ENCODE measurements at places on chromosomes 2 and 18.
A peak's percentile ranks its signal among the peaks of the same experiment; 100 is the strongest.

GRCh38 chr2:11681722-11682589, 12.0 kb upstream of the NTSR2 start:
- DNase-seq, result no peak

GRCh38 chr2:26756337-26756736, 7.7 kb upstream of the SLC35F6 start:
- no peak for DNase-seq

- no peak for DNase-seq
Observed at GRCh38 chr2:98388601-98389250, 42.5 kb downstream of the CNGA3 start.

GRCh38 chr2:26469092-26469710, 8.7 kb downstream of the OTOF start:
- DNase-seq, result peak; percentile 4

DNA sequence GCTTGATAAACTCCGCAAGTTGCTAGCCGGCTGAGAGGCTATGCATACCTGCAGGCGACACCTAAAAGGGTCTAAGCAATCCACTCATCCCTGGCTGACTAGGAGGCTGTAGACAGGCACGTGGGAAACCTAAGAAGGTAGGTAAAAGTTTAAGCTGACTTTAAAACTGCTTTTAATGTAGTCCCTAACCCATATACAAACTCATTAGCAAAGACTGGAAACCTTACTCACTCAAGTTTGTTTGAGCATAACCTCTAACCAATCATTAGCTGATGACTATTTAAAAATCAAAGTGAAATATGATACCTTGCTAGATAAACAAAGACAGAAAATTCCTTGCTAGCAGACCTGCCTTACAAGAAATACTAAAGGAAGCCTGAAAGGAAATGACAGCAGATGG, 106.4 kb downstream of the EXOC6B start:
- no peak for DNase-seq

GRCh38 chr18:39942702-39943101, 2012.3 kb upstream of the PIK3C3 start:
- no peak for DNase-seq

DNA sequence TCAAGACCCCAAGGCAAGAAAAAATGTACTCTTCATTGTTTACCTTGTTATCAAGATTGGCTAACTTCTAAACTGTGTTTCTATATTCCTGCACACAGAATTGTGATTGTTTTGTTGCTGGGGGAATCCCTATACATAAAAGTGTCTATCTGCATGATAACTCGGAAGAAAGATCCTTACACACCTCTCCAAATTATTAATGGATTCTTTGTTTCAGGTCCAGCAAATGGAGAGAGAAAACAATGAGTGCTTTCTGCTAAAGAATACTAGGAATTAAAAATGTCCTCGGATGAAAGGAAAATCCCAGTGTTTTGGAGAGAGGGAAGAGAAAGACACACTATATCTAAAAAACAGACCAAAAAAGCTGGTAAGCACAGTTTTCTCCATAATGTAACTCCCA, 6.2 kb upstream of the DAPL1 start:
- no peak for DNase-seq

DNA sequence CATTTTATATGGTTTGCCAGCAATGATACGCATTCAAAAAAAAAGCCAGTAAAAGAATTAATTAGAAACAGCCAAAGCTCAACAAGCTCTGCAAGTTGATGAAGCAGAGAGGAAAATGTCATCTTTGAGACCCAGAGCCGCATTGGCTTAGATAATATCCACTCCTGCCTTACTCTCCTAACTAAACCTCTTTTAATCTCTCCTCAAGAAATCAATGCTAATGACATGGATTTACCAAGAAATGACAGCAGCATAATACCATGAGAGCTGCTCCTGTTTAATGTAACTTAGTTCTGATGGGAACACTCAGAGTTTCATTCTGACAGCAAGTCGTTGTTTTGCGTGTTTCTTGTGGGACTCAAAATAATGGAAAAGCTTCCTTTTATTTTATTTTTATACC, 1099.4 kb upstream of the PIK3C3 start:
- DNase-seq, result no peak

DNA sequence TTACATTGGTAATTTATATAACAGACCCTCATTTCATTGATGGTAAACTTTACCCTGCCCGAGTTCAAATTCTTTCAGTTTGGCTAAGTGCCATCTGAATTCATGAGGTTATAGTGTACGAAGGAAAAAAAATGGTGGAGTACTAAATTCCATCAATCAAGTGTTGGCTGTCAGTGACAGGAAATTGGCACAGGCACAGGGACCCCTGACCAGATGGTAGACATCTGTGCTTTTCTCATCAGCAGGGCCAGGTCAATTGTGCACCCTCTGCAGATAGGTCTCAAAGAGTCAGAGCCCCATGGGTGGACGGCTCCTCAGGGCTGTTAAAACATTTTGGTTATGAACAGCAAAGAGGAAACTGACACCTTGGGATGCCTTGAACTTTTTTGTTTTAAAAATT, 439.2 kb downstream of the SETBP1 start:
- no peak for DNase-seq

DNA sequence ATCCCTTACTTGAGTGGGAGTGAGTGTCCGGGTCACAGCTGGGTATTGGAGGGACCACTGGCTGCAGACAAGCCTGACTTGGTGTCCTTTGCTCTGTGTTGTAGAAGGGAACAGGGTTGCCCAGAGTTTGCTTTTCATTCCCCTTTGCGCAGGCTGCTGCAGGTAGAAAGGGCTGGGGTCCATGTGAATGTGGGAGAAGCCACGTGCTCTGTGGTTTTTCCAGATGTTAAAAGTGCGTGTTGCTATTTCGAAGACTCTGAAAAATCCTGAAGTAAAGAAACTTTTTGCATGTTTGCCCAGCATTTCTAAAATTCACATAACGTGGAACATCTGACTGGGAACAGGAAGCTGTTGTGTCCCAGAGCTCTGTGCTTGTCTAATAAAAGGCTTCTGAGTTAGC, 28.8 kb downstream of the GLI2 start:
- DNase-seq, result no peak

- DNase-seq, result no peak
Observed at GRCh38 chr2:96239745-96240264, 26.0 kb downstream of the TMEM127 start.

GRCh38 chr2:96546797-96547196, 10.2 kb downstream of the ARID5A start:
- no peak for DNase-seq

- DNase-seq, result peak; percentile 65
Observed at GRCh38 chr2:119283873-119284331, 60.3 kb downstream of the STEAP3 start.

- DNase-seq, result no peak
Observed at GRCh38 chr2:175540421-175540820, 358.9 kb upstream of the ATP5MC3 start.

DNA sequence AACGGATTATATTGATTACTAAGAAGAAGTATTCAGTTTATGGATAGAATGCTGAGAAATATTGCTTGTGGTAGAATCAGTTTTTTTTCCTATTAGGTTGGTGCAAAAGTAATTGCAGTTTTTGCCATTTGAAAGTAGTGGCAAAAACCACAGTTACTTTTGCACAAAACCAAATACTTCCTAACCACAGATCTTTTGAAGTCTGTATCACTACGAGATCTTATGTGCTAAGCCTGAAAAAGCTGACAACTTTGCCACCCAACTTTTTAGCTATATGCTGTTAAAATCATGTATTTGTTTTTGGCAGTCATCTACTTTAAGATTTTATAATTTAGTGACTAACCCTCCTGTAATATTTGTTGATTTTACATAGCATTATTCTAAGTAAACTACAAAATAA, 24.6 kb downstream of the DNAJC10 start:
- DNase-seq, result no peak

DNA sequence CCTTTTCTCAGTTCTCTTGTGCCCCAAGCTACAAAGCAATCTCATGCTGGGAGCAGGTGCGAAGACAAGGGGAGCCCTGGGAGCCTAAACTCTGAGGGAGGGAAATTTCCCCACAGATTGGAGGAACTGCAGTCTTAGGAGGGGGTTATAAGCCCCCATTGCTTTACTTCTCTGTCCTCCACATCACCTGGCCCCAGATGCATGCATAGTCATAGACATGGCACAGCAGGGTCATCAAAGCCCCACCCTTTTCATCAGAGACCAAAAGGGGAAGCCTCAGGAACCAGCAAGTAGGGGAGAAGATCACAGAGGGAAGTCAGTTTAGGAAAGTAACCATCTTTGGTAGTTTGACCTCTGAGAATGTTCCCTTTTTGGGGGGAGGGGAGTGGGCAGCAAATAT, 33.7 kb downstream of the LANCL1 start:
- no peak for DNase-seq

DNA sequence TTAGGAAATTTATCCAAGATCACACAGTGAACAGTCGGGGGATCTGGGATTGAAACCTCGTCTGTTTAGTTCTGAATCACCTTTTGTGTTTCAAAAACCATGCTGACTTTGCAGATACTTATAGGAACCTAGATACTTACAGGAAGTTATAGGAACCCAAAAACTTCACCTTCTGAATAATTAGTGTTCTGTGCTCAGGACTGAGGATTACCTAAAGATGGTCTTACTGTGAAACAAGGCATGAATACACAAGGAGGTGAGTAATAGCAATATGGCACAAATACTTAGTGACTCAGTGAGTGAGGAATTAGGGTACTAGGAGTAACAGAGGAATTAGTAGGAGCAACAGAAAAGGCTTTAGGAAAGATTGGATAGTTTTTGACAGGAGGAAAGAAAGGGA, 145.5 kb downstream of the LRATD1 start:
- DNase-seq, result no peak

DNA sequence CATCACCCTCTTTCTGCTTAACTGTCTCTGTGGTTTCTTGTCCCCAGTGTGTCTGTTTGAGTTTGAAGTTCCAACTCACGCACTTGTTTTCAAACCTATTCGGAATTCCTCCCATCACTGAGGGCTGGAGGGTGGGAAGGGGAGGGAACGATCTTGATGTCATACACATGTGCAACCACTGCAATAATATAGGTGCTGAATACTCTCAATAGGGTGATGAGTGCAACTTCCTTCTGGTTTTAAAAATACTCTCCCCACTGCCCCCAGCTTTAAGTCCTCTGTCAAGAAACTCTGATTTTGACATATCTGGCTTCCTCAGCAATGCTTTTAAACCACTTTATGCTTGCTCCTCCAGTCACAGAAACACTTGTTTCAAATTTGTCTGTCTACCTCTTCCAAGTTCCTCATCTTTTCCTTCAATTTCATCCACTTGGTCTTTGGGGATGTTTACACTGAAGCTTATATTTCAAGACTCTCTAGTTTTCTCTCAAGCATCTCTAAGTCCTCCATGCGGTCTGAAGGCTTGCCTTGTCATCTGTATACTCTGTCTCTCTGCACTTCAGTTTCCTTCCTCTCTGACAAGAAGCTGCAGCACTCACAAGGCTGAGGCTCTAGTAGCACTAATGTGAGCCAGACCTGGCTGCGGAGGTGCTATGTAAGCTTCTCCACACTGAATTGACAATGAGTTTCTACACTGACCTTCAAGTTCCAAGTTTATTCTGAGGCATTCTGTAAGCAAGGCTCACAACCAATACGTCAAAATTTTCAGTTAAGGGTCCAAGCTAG, 422.3 kb downstream of the ZEB2 start:
- DNase-seq, result no peak

- no peak for DNase-seq
Observed at GRCh38 chr2:2591542-2591940, 260.5 kb upstream of the MYT1L start.

DNA sequence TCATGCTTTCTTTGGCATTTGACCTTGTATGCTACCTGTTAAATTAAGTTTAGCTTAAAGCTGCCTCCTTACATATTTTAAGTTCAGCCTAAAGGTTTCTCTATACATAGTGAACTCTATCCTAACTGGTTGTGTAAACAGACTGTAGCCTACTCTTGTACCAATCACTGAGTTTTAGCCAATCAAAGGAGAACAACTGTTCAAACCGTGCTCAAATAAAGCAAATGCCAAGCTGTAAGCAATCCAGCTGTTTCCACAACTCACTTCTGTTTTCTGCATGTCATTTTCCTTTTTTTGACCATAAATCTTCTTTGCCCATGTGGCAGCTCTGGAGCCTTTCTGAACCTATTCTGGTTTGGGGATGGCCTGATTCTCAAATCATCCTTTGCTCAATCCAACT, 1603.8 kb upstream of the ACVR2A start:
- no peak for DNase-seq

DNA sequence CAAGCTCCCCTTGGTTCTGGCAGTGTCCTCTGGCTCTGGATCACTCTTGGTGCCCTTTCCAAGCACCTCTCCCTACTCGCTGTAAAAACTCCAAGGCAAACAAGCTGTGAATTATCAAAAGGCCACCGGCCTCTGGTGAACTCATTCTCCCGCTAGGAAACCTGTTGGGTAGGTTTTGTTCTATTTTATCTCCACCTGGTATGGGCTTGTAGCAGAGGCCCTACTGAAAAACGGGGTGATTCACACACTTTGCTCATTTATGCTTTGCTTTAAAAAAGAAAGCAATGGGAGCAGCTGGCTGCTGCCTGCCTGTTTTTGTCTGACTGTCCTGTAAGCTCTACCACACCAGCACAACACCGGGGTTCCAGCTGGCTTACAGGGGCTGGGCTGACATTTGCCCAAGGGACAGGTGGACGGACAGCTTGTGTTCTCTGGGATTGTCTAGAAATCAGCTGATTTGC, 56.8 kb downstream of the SH3BP4 start:
- no peak for DNase-seq

GRCh38 chr2:164335947-164336346, 285.3 kb downstream of the GRB14 start:
- no peak for DNase-seq

GRCh38 chr2:24576617-24577016, 85.6 kb downstream of the NCOA1 start:
- no peak for DNase-seq

GRCh38 chr2:135259123-135259522, 207.0 kb downstream of the RAB3GAP1 start:
- DNase-seq, result no peak

- DNase-seq, result no peak
Observed at GRCh38 chr2:13035866-13036265, 319.1 kb downstream of the TRIB2 start.

GRCh38 chr2:165888171-165888570, 65.4 kb downstream of the TTC21B start:
- DNase-seq, result no peak

- DNase-seq, result no peak
Observed at GRCh38 chr2:148048475-148049221, 27.8 kb downstream of the MBD5 start.

- DNase-seq, result no peak
Observed at GRCh38 chr2:230942371-230942770, 17.3 kb upstream of the GPR55 start.

DNA sequence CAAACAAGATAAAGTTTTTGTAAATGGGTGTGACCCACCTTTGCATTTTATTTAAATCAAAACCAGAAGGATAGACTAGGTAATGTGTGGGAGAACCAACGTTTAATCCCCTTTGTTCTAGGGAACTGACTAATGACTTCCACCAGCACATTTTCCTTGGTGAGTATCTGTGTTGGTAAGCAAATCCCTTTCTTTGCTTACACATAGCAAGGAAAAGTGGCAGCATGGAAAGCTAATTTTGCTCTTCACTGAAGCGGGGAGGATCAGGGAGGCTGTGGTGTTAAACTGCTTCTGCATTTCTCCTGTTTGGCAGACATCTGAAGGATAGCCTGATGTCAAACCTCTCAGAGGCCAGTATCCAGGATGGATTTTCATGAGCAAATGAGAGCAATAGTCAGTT, 331.1 kb downstream of the PTPRM start:
- DNase-seq, result no peak

- no peak for DNase-seq
Observed at GRCh38 chr2:128139624-128140023, 48.6 kb downstream of the UGGT1 start.

GRCh38 chr18:5912566-5912965, 17.2 kb upstream of the TMEM200C start:
- DNase-seq, result no peak

- no peak for DNase-seq
Observed at GRCh38 chr2:150787353-150788093, 300.1 kb upstream of the RND3 start.
